Tongue (tissue), 3 donors: ENCODE measurements at places on chromosomes 1 and 21.

DNA sequence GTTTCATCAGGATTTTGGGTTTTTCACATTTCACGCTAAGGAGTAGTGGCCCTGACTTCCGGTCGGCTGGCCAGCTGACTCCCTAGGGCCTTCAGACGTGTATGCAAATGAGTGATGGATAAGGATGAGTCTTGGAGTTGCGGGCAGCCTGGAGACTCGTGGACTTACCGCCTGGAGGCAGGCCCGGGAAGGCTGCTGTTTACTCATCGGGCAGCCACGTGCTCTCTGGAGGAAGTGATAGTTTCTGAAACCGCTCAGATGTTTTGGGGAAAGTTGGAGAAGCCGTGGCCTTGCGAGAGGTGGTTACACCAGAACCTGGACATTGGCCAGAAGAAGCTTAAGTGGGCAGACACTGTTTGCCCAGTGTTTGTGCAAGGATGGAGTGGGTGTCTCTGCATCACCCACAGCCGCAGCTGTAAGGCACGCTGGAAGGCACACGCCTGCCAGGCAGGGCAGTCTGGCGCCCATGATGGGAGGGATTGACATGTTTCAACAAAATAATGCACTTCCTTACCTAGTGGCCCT lies 23.1 kb upstream of the TNFRSF1B start:
- DNase-seq: peak; percentile 57

DNA sequence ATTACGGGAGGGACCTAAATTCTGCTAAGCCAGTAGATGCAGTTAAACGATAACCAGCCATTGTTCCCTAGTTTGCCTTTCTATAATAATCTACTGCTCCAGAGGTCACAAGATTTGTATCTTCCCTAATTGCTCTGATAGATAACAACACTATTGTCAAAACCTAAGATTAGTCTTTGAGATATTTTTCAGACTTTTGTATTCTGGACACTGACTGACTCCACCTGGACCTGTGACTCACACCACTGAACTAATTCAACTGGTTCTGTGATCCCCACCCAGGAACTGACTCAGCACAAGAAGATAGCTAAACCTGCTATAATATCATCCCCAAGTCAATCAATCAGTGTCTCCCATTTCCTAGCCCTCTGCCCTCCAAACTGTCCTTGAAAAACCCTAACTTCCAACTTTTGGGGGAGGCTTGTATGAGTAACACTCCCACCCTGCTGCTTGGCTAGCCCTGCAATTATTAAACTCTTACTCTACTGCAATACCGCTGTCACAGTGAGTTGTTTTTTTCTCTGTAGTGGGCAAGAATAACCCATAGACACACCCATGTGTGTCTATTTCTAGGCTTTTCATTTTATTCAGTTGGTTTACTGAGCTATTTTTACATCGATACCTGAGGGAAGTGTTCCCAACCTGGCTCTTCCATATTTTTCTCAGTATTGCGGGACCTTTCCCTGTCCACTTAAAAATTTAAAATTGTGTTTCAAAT lies 11.2 kb downstream of the KIFAP3 start:
- no peak for DNase-seq

DNA sequence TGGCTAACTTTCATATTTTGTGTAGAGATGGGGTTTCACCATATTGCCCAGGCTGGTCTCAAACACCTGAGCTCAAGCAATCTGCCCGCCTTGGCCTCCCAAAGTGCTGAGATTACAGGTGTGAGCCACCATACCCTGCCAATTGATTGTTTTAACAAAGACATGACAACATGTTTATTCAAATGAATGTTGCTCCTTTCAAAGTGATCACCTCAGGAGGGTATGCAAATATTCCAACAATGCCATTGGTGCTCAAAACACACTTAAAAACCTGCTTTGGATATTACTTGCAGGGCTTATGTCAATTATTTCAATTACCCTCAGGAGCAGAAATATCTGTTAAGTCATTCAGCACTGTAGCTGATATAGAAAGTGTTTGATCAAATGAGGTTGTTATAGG lies 7.9 kb downstream of the LAX1 start:
- DNase-seq: no peak

DNA sequence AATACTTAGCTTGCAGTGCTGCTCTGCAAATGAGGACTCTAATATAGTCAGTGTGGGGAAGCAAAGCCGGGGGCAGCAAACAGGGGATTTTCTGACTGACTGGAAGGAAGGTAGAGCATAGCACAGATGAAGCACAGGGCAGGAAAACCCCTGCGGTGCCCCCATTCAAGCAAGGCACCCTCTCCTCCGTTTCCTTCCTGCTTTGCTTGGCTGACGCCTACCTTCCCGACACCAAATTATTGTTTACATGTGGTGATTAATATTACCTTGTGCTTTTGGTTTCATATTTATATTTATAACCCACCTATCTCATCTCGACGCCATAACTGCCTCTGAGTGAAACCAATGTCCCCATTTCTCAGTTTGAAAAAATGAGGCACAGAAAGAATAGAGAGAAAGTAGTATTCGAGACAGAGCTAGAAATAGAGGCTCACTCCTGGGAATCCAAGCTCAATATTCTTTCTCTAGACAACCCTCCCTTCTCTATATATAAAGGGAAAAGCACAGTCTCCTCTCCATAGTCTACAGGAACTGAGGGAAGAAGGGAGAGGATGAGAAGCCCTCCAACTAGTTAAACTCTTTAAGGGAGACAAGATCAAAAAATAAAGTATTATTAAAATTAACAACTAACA lies 41.3 kb downstream of the PIK3C2B start:
- DNase-seq: no peak

- DNase-seq: no peak
Observed at GRCh38 chr1:208034135-208034534, 123.2 kb upstream of the CD34 start.

- no peak for DNase-seq
Observed at GRCh38 chr1:115246526-115246925, 91.5 kb downstream of the NGF start.

DNA sequence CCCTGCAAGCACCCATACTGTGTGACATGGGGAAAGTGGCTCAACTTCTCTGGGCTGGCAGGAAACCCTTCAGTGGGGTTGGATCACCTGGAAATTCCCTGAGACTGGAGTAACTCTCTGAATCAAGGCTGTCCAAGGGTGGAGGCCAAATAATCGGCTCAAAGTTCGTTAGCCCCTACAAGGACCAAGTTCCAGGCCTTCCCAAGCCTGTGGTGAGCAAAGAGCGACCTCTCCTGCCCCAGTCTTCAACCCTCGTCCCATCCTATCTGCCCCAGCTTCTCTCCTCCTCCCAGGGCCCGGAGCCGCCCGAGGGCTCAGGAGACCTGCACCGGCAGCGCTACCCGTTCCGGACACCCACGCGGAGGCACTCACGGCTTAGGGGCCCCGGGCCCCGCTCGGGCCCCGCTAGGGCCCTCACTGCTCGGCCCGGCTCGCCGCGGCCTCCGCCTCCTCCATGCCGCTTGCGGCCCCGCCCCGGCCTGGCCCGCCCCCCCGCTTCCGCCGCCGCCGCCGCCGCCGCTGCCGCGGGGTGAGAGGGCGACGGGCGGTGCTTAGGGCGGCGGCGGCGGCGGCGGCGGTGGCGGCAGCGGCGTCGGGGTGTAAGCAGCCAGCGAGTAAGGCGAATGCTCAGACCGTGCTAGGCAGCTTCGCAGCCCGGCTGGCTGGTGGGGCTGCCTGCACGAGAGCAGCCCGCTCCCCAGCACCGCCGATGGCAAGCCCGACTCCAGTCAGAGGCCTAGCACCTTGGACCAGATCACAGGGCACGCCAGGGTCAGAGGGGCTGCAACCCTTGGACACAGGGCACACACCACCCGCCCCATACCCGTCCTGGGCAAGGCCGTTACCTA lies at the start of gene POMGNT1:
POMGNT1 (minus strand) TSS at position 471 of the 848 bp plus-strand sequence. CDS start 613 bp downstream, outside the sequence.
- DNase-seq: peak; percentile 81

DNA sequence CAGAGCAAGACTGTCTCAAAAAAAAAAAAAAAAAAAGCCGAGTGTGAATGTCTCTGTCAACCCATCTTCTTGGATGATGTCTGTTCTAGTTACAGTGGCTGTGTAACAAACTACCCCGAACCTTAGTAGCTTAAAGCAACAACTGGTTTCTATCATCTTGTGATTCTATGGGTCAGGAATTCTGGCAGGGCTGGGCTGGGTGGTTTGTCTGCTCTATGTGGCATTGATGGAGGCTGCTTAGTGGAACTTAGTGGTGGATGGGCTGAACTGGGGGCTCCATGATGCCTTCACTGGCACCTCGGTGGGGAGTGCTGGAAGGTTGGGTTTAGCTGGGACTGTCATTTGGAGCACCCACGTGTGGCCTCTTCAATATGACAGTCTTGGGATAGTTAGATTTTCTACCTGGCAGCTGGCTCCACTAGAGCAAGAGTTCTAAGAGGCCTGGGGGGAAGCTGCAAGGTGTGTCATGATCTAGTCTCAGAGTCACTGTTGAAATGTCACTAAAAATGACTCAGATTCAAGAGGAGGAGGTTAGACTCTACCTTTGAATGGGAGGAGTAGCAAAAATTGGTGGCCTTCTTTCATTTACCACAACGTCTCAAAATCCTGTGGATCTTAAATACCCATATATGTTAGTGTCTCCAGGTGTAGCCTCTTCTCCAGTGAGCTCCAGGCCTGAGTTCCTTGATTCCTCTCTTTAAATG lies 18.6 kb downstream of the ACOT11 start:
- no peak for DNase-seq

GRCh38 chr1:211699059-211699458 lies 23.6 kb upstream of the NEK2 start:
- no peak for DNase-seq
